ENCODE measurements at places on chromosomes 7 and 10.

DNA sequence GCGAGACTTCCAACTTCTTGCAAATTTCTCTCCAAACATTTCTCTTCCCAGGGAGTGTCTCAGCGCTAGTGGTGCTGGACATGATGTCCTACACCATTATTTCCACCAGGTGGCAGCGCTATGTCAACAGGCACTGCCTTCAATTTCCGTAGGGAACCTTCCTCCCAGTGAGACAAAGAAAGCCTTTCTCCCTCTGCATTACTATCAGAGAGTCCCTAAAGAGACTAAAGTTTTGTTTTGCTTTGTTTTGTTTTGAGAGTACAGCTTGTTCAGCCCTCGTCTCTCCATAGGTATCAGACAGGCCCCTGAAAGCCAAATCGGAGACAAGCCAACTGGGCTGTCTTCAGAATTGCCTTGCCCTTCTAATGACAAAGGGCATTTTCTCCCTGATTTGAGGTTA lies 44.2 kb upstream of the GGCT start:
- DNase-seq, result peak; percentile 38

DNA sequence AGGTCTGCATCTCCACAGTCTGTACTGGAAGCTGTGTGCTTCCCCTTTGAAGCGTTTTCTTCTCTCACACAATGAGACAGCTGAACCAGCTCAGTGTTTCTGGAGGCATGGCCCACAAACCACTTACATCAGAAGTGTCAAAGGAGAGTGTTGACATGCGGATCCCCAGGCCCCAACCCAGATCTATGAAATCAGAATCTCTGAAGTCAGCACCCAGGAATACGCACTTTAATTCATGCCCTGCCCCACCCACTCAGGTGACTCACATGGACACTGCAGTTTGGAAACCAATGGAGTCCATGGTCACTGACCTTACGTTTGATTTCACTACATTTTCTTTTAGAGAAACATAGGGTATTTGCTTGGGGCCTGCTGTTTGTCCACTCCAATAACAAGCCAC lies 19.0 kb downstream of the TLL2 start:
- no peak for DNase-seq

GRCh38 chr7:34091321-34091917 lies 186.1 kb downstream of the BMPER start:
- DNase-seq, result peak; percentile 23

DNA sequence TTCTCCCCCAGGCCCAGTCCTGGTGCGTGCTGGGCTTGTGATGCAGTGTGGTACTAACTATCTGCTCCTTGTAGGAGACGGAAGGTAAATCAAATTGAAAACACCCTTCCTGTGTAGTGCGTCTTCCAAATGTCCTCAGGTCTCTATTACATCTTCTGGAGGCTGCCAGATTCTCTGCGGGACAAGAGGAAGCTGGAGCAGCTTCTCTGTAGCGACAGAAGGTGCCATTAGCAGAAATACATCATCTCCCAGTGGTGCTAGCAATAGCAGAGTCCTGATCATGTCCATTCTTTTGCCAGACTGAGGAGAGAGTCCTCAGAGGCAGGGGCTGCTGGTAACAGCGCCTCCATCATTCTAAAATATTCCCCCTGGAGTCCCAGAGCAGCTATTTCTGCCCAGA lies 675.2 kb downstream of the LRMDA start:
- no peak for DNase-seq

DNA sequence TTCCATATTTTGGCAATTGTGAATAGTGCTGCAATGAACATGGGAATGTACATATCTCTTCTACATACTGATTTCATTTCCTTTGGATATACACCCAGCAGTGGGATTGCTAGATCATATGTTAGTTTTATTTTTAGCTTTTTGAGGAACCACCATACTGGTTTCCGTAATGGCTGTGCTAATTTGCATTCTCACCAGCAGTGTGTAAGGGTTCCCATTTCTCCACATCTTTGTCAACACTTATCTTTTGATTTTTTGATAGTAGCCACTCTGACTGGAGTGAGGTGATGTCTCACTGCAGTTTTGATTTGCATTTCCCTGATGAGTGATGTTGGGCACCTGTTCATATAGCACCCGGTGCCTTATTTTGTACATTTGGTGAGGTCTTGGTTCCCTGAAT lies 519.6 kb downstream of the REEP3 start:
- DNase-seq, result no peak

GRCh38 chr7:21373031-21373430 lies 54.9 kb upstream of the SP4 start:
- DNase-seq, result no peak

GRCh38 chr10:93992400-93993030 lies 1.2 kb upstream of the PLCE1 start:
- DNase-seq, result no peak

DNA sequence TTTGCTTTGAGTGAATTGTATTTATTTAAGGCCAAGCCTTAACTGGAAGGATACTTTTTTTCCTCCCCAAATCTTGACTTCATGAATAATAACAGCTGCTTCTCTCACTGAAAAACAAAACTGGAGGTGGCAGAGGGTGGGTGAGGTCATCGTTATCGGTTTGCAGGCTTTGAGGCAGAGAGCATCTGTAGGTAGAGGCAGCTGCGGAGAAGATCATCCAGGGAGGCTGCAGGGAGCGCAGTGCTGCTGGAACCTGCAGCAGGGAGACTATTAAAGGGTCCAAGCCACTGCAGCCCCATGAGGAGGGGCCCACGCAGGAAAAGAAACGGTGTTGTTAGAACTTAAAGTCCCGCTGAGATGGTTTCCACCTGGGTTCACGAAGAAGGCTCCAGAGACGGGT lies 112.1 kb upstream of the SDK1 start:
- DNase-seq, result no peak

DNA sequence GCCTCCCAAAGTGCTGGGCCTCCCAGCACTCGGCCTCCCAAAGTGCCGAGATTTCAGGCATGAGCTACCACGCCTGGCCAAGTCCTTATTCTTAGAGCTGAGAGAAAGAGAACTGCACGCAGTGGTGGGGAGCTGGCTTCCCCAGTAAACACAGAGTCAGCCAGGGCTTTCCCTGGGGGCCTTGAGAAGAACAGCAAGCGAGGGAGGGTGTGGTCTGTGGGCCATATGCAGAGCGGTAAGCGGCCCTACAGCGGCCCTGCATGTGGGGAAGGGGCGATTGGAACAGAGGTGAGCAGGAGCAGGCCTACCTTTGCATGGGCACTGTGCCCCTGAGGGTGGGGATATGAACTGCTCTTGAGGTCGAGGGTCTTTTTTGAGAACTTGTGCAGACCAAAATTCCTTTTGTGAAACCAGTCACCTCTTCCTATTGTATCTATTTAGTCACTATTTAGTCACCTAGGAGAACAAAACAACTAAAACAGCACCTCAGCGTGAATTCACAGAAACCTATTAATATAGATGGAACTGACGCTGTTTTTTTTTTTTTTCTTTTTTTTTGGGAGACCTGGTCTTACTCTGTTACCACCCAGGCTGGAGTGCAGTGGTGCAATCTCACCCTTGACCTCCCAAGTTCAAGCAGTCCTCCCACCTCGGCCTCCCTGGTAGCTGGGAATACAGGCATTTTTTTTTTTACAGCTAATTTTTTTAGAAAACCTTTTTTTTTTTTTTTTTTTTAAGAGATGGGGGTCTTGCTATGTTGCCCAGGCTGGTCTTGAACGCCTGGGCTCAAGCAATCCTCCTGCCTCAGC lies 36.9 kb upstream of the SH2D4B start:
- DNase-seq, result peak; percentile 61

- peak; percentile 48 for DNase-seq
These were observed 22.4 kb upstream of the PPA1 start for GRCh38 chr10:70255329-70256299.

GRCh38 chr10:29699621-29700020 lies 64.8 kb upstream of the SVIL start:
- DNase-seq, result no peak

- DNase-seq, result no peak
These were observed 44.8 kb upstream of the LOXL4 start for GRCh38 chr10:98312822-98313221.

GRCh38 chr7:10706875-10707493 lies 266.7 kb upstream of the PHF14 start:
- peak; percentile 25 for DNase-seq

GRCh38 chr7:81865754-81866153 lies 95.9 kb upstream of the HGF start:
- no peak for DNase-seq

DNA sequence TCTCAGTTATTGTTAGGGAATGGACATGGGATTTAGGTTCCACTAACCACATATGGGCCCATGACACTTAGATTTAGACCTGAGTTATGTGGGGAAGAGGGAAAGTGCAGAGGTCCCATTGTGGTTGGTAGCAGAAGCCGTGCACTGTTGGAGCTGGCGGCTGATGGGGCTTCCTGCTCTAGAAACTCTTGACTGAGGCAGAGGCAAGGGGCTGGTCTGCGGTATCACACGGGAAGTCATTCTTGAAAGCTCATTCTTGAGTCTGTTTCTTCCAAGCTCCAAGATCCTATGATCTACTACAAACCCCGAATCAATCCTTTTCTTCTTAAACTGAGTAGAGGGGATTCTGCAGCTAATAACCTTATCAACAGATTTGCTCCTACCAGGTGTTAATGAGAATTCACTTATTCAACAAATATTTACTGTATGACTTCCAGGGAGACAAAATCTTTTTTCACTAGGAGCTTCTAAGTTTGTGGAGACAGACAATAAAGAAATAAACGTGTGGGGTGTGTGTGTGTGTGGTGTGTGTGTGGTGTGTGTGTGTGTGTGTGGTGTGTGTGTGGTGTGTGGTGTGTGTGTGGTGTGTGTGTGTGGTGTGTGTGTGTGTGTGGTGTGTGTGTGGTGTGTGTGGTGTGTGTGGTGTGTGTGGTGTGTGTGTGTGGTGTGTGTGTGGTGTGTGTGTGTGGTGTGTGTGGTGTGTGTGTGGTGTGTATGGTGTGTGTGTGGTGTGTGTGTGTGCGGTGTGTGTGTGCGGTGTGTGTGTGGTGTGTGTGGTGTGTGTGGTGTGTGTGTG lies 57.1 kb downstream of the AOC1 start:
- no peak for DNase-seq
